Midbrain (tissue), 1 donor: ENCODE measurements at places on chromosomes 7 and 10.

GRCh38 chr7:66362136-66362535, 157.0 kb downstream of the TPST1 start:
- DNase-seq, result no peak

DNA sequence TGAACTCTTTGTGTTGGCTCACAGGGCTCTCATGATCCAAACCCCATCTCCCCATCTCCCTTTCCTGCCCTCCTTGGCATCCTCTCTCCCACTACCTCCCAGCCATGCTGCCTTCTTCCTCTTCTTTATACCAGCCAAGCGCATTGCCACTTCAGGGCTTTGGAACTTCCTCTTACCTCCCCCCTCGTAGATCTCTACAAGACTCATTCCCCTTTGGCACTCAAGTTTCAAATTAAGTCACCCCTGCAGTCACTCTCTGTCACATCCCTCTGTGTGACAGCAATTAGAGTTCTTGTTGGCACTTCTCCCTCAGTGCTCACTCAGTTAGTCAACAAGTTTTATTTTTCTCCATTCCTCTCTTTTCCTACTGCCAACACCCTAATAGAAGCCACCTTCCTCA, 20.8 kb upstream of the NRP1 start:
- DNase-seq, result peak; percentile 29

DNA sequence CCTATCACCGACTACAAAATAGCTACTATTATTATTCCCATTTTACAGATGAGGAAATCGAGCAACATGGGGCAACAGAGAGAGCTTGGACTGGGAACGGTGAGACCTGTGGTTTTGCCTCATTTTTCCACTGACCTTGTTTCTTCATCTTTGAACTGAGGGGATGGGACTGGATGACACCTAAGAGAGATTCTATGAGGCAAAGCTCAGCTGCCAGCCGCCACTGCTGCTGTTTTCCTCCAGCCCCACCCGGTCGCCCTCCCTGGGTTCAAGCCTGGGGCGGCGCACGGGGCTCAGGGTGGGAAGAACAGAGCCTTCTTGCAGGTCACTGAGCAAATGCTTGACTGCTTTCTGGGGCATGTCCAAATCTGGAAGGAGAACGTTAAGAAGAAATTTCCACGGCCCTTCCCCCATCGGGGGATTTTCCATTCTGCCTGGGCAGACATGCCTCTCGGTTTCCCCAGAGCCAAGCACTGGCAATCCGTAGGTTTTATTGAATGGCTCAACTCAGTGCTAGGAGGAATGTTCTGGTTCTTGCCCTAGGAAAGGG, 12.3 kb downstream of the DDIT4 start:
- peak; percentile 31 for DNase-seq

DNA sequence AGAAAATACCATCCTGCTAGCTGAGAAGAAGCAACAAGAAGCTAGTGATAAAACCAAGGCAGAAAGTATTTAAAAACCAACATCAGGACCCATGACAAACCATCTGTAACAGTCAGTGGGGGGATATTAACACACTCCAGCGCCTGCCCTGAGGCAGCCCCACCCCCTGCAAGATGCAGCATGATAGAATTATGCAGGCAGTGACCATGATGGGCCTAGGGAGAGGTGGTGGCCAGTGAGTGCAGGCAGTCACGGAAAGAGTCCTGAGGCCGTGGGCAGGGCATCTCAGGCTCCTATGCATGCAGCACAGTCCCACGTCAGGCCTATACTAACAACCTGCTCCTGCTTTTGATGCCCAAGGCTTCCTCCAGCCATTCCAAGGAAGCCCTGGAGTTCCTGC, 686.9 kb downstream of the GRID1 start:
- no peak for DNase-seq

GRCh38 chr7:106626376-106627164, 34.4 kb downstream of the CCDC71L start:
- no peak for DNase-seq

GRCh38 chr10:116084161-116084560, 188.8 kb downstream of the GFRA1 start:
- DNase-seq, result no peak

DNA sequence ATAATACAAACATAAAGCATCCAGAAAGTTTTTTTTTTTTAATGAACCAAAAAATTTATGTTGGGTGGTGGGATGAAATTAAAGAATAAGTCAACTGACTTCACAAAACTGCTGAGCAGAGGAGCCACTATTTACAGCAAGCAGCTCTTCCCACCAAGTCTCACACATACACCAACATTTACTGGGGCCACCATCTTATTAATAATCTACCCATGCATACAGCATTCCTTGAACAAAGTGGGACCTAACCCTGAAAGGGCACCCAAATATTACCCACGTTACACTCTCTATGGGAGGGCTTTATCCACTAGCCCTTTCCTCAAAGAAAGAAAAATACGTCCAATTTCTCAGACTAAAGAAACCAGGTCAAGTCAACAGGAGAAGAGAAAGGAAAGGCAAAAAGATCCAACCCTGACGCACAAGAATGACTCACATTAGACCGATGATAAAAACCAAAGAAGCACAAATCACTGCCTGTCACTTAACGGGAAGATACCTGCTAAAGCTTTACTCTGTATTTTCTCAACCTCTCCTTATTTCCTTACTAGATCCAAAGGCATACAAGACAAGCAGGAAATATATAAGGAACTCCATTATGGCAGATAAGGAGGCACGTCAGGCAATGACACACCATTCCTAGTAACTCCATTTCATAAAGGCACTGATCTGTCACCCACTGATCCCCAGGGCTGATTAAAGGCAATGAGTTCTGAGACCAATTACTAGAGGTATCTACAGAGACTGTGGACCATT, 141.8 kb upstream of the ASAH2 start:
- no peak for DNase-seq

- no peak for DNase-seq
Observed at GRCh38 chr10:6997509-6997908, 413.3 kb downstream of the SFMBT2 start.

- DNase-seq, result no peak
Observed at GRCh38 chr7:6268907-6269306, 3.5 kb downstream of the CYTH3 start.

GRCh38 chr7:100632951-100633717, 8.2 kb downstream of the TFR2 start:
- no peak for DNase-seq

GRCh38 chr7:134554417-134554966, 5.6 kb downstream of the AKR1B15 start:
- no peak for DNase-seq

- no peak for DNase-seq
Observed at GRCh38 chr7:130667593-130668257, 823 bp downstream of the COPG2 start.

- DNase-seq, result peak; percentile 14
Observed at GRCh38 chr10:35300063-35300699, 36.1 kb upstream of the CCNY start.

GRCh38 chr7:15407910-15408309, 153.9 kb downstream of the AGMO start:
- no peak for DNase-seq

GRCh38 chr10:109239371-109239770, 683.9 kb downstream of the XPNPEP1 start:
- no peak for DNase-seq
